ENCODE measurements at places on chromosomes 5 and 9.
A peak's percentile ranks its signal among the peaks of the same experiment; 100 is the strongest.

- DNase-seq, result no peak
Observed at GRCh38 chr9:127039492-127039891, 82.9 kb downstream of the ANGPTL2 start.

- DNase-seq, result peak; percentile 58
Observed at GRCh38 chr9:6686396-6686795, 40.9 kb upstream of the GLDC start.

DNA sequence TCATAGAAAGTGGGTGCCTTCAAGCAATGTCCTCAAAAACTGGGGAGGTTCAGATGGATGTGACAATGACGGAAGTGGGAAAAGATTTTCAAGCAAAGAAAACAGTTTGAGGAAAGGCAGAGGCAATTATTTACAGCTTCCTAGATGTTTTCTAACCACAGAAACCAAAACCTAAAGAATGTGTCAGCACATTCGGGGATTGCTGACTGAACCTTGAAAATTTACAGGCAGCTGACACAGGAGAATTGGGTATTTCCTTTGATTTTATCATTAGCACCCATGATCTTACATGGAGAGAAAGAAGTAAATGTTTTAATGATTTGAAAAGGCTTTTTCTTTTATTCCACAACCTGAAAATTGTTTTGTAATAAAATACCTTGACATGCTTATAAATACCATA is 369.0 kb downstream of the ACTL7B start:
- DNase-seq, result peak; percentile 40

GRCh38 chr5:104821606-104822005 is 1259.0 kb upstream of the NUDT12 start:
- DNase-seq, result no peak

DNA sequence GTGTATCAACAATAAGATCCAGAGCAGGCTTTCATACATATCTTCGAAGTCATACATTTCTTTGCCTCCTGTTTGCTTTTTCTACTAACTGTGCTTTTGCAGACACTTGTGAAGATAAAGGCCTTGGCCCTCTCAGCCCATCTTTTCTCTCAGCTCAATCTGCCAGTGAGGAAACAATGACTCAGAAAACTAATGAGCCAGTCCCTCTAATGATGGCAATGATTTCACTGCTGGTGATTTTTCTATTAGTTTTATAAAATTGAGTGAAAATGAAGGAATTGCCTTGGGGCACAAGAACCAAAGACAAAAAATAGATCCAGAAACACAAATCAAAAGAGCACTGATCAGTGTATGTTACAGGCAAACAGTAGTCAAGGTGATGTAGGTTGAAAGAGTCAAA is 167.7 kb upstream of the PPP2R2B start:
- DNase-seq, result no peak

DNA sequence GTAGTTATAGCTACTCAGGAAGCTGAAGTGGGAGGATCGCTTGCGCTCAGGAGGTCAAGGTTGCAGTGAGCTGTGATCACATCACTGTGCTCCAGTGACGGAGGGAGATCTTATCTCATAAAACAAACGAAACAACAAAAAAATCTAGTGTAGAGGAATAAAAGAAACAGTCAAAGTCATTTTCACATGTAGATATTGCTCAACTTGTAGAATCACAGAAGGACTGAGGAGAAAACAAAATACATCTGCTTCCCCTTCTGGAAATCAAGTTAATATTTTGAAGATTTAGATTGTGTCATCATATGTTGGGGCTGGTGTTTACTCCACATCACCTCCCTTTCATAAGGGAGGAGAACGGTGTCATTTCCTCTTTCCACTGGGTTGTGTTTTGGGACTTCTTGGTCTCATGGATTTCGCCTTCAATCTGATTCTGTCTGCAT is 8.2 kb upstream of the SLC46A2 start:
- DNase-seq, result peak; percentile 83

- no peak for DNase-seq
Observed at GRCh38 chr9:108434036-108434435, 421.8 kb downstream of the ACTL7B start.

DNA sequence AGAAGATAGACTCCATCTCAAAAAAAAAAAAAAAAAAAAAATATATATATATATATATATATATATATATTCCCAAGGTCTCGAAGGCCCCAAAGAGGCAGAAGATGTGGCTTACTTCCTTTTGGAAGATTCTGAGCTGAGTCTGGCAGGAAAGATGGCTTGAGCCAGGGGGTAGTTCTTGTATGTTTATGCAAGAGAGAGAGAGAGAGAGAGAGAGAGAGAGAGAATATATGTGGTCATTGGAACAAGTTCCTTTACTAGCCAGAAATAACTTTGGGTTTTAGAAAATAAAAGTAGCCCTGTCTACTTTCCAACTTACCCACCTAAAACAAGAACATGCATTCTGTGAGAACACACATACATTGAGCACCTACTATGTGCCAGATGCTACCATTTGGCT is 17.6 kb downstream of the NCS1 start:
- peak; percentile 57 for DNase-seq

- DNase-seq, result no peak
Observed at GRCh38 chr5:125043781-125044391, 297.4 kb upstream of the ZNF608 start.

- DNase-seq, result no peak
Observed at GRCh38 chr5:177447066-177447610, 524 bp downstream of the PRR7 start.

DNA sequence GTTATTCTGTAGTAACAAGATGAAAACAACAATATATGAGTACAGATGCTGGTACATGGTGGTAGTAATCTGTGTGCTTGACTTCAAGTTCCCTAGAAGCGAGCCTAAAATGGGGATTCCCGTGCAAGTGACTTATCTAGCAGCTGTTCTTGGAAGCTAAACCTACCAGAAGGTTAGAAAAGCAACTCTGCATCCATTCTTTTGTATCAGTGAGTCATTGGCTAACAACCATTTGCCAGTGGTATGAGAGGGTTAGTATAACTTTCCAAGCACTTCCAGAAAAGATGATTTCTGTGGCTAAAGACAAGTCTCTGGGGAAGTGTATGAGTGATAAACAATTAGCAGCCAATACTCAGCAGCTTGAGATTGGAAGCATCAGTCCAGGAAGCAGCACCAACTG is 787.7 kb upstream of the CDH6 start:
- DNase-seq, result no peak

GRCh38 chr5:36655161-36655560 is 48.8 kb downstream of the SLC1A3 start:
- peak; percentile 55 for DNase-seq

DNA sequence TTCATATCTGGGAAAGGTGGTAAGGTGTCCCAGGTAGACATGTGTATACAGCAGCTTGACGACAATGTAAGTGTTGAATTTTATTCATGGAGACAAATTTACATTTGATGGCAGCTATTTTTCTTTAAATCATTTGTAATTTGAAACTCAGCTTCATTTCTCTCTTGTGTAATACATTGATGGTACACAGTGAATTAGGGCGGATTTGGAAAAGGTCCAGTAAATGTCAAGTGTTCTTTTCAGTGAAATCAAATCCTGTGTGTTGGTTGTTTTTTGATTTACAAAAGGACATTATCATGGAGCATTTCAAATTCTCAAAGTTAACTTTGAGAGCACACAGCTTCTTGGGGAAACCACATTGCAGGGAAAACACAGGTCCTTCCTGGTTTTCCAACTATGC is 30.0 kb upstream of the PCSK1 start:
- no peak for DNase-seq

GRCh38 chr5:98784411-98784810 is 10.9 kb downstream of the RGMB start:
- DNase-seq, result no peak

DNA sequence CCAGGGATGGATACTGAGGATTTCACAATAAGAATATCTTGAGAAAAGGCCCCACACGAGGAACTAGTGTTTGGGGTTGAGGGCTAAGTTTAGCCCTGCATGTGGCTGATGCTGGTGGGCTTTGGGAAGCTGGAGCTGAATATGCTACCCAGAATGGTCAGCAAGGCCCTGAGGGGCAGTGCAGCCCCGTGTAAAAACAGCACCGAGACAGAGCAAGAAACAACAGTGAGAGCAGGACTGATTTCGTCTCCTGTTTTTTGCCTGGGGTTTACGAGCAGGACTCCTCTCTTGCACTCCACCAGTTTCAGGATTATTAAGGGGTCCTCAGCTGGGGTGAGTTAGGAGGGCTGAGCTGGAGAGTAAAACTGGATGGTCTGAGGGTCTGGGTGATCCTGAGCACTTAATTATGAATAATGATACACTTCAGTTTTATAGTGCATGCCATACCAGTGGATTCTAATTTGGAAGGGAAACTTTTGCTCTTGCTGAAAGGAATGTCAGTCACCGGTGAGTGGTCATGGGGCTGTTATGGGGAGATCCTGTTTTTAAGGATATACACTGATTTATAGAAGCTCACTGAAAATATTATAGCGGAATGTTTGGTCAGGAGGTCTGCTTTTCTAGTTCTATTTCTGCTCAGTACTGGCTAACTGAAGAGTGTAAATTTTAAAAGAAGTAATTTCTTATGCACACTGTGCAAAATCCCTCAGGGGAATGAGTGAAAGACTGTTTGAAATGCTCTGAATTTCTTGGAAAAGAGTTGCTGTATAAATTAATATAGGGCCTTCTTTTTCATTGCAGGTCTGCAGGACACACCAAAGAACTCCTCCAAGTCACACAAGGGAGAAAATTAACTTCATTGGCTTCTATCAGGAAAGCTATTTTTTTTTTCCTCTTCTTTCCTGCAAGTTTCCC is 42.7 kb upstream of the NFIB start:
- DNase-seq, result no peak

- no peak for DNase-seq
Observed at GRCh38 chr9:133225171-133226011, 16.3 kb upstream of the OBP2B start.

- DNase-seq, result no peak
Observed at GRCh38 chr9:8114826-8115225, 315.2 kb upstream of the DMAC1 start.

GRCh38 chr5:84292788-84293653 is 91.7 kb downstream of the EDIL3 start:
- peak; percentile 97 for DNase-seq

All from MV-4-11 (cell line).